Muscle of leg (tissue), 16 donors: ENCODE measurements at places on chromosomes 2 and 18.

DNA sequence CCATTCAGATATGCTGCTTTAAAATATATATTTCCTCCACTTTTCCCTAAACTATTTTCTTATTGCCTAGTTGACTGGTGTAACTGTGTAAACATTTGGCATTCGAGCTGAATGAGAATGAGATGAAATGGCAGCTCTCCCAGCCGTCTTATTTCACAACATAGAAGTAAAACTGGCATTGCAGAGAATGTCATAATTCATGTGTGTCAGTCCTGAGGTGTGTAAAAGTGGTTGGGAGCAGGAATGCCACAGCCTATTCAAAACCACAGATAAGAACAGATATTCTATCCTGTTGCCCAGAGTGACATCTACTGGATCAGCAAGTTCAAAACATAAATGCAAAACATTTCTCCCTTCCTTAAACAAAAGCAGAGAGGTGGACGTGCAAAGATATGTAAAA is 565.5 kb upstream of the CHAC2 start:
- DNase-seq: peak; percentile 70

- no peak for DNase-seq
Observed at GRCh38 chr18:26322890-26323653, 96.8 kb downstream of the TAF4B start.

- no peak for DNase-seq
Observed at GRCh38 chr2:61005736-61006135, 11.8 kb upstream of the PEX13 start.

DNA sequence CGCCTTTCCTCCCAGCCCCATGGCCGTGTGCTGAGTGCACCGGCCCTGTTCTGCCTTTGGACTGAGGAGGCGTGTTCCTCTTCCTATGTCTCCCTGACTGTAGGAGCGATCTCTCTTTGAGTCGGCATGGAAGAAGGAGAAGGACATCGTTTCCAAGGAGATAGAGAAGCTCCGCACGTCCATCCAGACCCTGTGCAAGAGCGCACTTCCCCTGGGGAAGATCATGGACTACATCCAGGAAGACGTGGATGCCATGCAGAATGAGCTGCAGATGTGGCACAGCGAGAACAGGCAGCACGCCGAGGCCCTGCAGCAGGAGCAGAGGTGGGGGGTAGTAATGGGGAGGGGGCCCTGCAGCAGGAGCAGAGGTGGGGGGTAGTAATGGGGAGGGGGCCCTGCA is 29.4 kb upstream of the ASB1 start:
- DNase-seq: no peak

DNA sequence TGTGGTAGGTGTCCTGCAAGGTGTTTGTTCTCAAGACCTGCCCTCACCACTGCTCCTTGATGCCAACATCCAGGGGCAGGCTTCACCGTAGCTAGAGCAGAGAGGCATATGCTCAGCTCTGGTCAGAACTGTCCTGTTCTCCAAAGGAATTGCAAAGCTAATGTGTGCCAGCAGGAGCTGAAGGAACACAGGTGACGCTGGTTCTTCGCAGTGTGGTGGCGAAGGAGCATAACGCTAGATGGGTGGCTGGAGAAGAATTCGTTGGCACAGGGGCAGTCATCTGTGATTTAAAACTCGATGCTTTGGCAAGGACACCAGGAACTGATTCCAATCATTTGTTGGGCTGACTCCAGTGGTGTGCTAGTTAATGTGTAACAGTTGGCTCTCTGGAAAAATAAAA is 11.4 kb upstream of the PER2 start:
- peak; percentile 47 for DNase-seq

DNA sequence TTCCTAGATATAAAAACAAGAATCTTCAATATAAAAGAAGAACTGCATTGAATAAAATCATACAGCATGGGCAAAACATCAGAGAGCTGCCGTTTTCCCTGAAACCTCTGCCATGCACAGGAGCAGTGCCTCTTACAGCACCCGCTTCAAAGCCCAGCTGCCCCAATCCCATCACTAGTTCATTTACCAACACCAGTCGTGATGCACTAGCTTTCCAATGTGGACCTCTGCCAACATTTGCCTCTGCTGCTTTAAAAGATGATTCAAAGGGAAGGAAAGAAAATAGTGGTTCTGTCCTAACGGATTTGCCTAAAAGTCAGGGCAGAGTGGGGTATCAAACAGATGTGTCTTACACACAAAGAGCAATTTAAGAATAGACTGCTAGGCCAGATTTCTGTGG is 43.4 kb upstream of the AP1S3 start:
- DNase-seq: no peak

DNA sequence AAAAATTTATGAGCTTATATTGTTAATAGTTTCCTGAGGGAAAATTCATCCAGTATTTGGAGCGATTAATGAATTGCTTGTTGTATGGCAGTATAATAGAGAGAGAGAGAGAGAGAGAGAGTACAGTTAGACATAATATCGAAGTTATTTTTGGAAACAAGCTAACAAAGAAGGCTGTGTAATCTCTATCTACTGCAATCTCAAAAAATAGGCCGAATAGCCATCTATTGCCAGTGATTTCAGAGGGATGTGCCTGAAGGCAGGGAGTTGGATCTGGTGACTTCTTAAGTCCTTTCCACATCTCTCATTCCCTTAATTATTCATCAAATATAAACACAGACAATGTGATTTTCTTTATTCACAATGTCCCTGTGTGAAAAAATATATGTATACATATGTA is 433.1 kb upstream of the RAB12 start:
- peak; percentile 9 for DNase-seq

GRCh38 chr2:46704593-46704992 is 211.0 kb downstream of the MCFD2 start:
- no peak for DNase-seq

GRCh38 chr2:1503471-1504310 is 90.4 kb downstream of the TPO start:
- no peak for DNase-seq

DNA sequence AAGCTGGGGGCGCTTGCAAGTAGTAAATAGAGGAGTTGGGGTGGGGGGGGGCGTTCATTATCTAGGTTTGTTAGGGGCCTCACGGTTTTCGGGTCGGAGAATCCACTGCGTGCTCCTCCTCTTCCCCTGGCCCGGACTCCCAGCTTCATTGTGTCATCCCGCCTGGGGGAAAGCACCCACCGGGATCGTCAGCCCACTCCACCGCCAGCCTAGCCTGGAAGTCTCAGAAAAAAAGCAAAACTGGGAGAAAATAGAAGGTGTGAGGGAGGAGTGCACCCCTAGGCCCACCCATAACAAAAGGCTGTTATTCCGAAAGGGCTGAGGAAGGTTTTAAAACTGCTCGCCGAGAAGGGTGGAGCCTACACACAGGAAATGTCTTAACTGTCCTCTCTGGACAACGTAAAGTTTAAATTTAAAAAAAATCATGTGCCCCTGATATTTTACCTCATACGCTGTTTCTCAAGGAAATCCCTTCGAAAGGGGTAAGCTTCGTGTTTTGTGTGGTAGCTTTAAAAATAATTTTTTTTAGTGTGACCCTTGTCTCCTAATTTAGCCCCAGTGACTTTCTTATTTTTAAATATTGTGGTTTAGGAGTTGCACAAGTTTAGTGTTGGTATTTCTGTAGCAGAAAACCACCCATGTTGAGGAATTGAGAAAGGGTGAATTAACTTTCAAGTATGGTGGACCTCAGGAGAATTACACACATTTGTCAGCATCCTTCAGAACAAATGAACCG is 104.2 kb downstream of the SPTBN1 start:
- peak; percentile 85 for DNase-seq

- DNase-seq: peak; percentile 66
Observed at GRCh38 chr2:75047992-75048625, 89.7 kb downstream of the POLE4 start.

DNA sequence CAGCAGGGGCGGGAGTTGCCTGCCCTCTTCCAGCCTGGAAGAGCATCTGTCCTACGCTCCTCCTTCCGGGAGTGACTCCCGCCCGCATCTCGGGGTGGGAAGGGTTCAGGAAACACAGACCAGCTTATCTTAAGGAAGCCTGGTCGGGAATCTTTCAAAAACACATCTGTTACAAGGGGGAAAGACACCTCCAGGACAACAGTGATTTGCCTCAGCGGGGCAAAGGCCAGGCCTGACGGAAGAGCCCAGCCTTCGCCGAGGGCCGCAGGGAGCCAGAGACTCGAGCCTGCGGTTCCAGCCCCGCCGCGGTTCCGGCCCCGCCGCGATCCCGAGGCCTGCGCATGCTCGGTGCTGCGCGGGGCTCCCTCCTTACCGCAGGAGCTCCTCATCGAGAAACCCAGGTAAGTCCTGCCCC is 38.1 kb upstream of the TGIF1 start:
- DNase-seq: peak; percentile 42

GRCh38 chr2:237718277-237718634 is 80.3 kb upstream of the RBM44 start:
- DNase-seq: no peak

DNA sequence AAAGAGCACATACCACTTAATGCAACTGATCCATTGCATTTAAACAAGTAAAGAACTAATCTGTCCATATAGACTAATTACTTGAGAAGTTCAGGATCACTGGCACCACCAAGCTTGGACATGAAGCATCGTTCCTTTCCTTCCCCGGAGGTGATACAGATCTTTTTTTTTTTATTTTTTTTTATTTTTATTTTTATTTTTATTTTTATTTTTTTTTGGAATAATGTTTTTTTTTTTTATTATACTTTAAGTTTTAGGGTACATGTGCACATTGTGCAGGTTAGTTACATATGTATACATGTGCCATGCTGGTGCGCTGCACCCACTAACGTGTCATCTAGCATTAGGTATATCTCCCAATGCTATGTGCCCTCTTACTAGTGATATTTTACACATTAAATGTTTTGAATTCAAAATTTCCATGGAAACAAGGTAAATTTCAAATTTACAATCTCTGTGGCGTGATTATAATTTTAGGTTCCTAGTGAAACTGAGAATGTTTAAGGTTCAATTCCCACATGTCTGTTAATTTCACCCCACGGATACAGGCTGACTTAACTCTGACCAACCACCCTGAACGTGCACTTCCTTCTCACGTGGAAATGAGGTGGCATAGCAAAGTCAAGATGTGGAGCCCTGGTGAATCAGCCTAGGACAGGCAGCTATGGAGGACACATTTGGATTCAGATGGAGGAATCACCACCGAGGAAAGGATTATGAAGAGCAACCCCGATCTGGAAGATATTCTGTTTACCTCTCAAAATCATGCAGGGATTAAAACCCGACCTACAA is 101.6 kb upstream of the THOC1 start:
- no peak for DNase-seq

DNA sequence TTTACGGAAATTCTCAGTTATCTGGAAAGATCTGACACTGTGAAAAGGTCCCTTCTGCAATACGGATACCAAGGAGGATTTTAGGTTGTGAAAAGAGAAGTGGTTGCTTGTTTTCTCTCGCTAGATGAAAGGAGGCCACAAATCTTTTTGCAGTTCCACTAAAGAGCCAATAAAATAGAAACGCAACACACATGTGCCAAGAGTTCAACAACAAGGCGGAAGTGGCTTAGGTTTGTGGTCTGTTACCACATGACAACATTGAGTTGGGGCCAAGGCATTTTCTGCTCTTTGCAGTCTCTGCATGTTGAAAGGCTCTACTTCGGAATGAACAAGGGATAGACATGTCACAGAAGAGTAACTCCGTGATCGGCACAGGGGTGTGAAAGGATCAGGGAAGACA is 115.7 kb upstream of the OSR1 start:
- peak; percentile 81 for DNase-seq

GRCh38 chr2:35783723-35784122 is 571.9 kb upstream of the CRIM1 start:
- no peak for DNase-seq

DNA sequence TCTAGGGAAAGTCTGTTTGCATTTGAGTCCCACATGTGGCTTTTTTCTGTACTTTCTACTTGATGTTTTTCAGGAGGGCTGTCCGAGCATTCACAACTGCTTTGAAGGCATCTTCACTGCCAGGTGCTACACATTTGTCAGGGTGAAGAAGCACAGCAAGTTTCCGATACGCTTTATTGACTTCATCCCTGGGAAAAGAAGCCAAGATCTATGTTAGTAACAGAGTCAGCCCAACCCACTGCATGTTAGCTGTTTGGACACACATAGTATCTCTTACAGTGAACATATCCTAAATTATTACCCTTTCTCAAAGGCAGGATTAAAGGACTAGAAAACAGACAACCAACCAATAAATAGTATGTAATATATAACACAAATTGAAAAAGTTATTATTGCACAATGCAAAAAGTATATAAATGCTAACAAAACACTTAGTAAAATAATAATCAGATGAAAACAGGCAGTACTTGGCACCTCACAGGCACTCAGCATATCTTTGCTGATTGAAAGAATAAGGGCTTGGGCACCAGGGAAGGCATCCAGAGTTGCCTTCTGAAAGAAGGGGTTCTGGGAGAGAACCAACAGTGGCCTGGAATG is 24.1 kb downstream of the DNAJC27 start:
- peak; percentile 21 for DNase-seq
